ENCODE measurements at places on chromosomes 11 and 22. TPM values are rescaled to one million over a fixed set of nuclear protein-coding genes. Genes with fewer than 3 reads are reported as not detected.

GRCh38 chr11:14373941-14374646 is 15.1 kb upstream of the RRAS2 start:
- H3K4me1 ChIP-seq = no peaks in the 10 kb centered on the region
- H3K27ac ChIP-seq = no peak overlapping the region
- H3K36me3 ChIP-seq = no peaks in the 10 kb centered on the region
- no peaks in the 10 kb centered on the region for H3K27me3 ChIP-seq
- DNase-seq = no peak

- no peaks in the 10 kb centered on the region for H3K27me3 ChIP-seq
- no peak overlapping the region for H3K4me3 ChIP-seq
- no peak overlapping the region for H3K27ac ChIP-seq
- DNase-seq = no peak
- no peaks in the 10 kb centered on the region for H3K36me3 ChIP-seq
Observed at GRCh38 chr22:47401976-47402770, 639.7 kb downstream of the TBC1D22A start.

The BTBD18 gene
- total RNA-seq = not detected

The CSRP3 gene
- not detected for total RNA-seq

The OR52A1 gene
- total RNA-seq = not detected

- H3K36me3 ChIP-seq = no peaks in the 10 kb centered on the region
- no peak for DNase-seq
- peaks cover 12% of the 10 kb centered on the region for H3K4me1 ChIP-seq
- peak overlapping the region; percentile 26 for H3K27ac ChIP-seq
Observed at GRCh38 chr11:113555071-113555619, 79.9 kb upstream of the DRD2 start.

GRCh38 chr11:73348838-73349237 is 27.4 kb upstream of the RELT start:
- no peaks in the 10 kb centered on the region for H3K27me3 ChIP-seq
- no peak overlapping the region for H3K27ac ChIP-seq
- peaks cover 3% of the 10 kb centered on the region for H3K4me1 ChIP-seq
- no peak for DNase-seq
- no peaks in the 10 kb centered on the region for H3K36me3 ChIP-seq
- no peak overlapping the region for H3K4me3 ChIP-seq

DNA sequence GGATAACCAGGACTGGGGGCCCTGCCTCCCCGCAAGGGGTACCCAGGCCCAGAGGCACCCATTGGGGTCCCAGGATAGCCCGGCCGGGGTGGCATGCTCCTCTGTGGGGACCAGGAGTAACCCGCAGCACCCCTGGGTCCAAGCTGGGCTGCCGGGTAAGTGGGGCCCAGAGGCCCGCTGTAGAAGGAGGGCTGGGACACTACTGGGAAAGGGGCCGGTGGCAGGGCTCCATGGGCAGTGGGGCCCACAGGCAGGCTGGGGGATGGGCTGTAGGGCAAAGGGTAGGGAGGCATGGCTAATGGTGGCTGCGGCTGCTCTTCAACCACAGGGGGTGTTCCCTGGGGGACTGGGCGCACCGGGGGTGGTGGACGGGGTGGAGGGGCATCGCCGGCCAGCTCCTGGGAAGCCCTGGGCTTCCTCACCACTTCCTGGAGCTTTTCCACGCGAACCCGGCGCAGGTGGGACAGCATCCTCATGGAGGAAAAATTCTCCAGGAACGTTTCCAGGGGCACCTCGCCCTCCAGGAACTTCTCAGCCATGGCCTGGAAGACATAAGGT is 29.1 kb downstream of the VPS37C start:
- DNase-seq = no peak
- peaks cover 8% of the 10 kb centered on the region for H3K4me1 ChIP-seq
- no peaks in the 10 kb centered on the region for H3K27me3 ChIP-seq
- H3K36me3 ChIP-seq = no peaks in the 10 kb centered on the region
- H3K4me3 ChIP-seq = no peak overlapping the region
- no peak overlapping the region for H3K27ac ChIP-seq

The MMP10 gene
- total RNA-seq = not detected

The PRG3 gene
- total RNA-seq = not detected

DNA sequence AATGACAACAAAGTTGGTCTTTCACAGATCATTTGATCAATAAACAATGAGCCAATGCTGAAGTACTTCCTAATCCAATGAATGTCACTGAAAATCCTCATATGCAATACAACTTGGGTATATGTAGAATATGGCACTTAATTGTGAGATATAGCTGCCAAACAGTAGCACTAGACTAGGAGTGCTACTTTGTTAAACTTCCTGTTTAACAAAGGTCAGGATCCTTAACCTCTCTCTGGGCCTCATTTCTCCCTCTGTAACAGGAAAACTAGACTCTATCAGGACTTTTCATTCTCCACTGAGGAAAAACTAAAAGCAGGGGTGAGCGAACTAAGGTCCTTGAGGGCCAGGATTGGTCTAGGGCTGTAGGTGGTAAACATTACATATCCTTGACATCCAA is 56.1 kb downstream of the PITPNB start:
- no peaks in the 10 kb centered on the region for H3K27me3 ChIP-seq
- no peak for DNase-seq
- no peak overlapping the region for H3K4me3 ChIP-seq
- peaks cover 11% of the 10 kb centered on the region for H3K36me3 ChIP-seq
- no peak overlapping the region for H3K27ac ChIP-seq
- peaks cover 4% of the 10 kb centered on the region for H3K4me1 ChIP-seq

DNA sequence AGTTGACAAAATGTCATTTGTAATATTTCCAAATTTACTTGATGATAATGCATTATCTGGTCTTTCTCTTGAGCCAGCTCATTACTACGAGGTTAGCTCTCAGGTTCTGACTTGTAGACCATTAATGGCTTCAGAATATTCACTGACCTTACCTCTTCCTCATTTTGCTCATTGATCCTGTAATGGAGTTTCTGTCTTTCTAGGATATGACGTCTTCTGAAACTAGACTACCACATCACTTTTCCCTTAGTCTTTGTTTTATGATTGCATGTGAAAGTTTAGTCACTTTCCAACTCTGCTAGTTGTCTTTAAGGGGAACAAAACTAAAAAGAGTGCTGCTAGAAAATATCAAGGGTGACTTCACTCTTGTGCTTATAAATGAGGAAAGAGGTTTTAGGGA is 697.6 kb downstream of the JRKL start:
- H3K36me3 ChIP-seq = no peaks in the 10 kb centered on the region
- H3K27ac ChIP-seq = no peak overlapping the region
- no peak for DNase-seq
- no peaks in the 10 kb centered on the region for H3K4me1 ChIP-seq
- no peaks in the 10 kb centered on the region for H3K27me3 ChIP-seq
- no peak overlapping the region for H3K4me3 ChIP-seq

- no peak overlapping the region for H3K27ac ChIP-seq
- no peaks in the 10 kb centered on the region for H3K36me3 ChIP-seq
- H3K4me3 ChIP-seq = no peak overlapping the region
- H3K27me3 ChIP-seq = peaks cover 3% of the 10 kb centered on the region
- DNase-seq = no peak
Observed at GRCh38 chr11:46386005-46386578, 4.6 kb downstream of the MDK start.

GRCh38 chr11:44852159-44852747 is 98.4 kb downstream of the TP53I11 start:
- no peak overlapping the region for H3K4me3 ChIP-seq
- peaks cover 15% of the 10 kb centered on the region for H3K4me1 ChIP-seq
- DNase-seq = no peak
- H3K27me3 ChIP-seq = no peaks in the 10 kb centered on the region
- H3K36me3 ChIP-seq = no peaks in the 10 kb centered on the region

DNA sequence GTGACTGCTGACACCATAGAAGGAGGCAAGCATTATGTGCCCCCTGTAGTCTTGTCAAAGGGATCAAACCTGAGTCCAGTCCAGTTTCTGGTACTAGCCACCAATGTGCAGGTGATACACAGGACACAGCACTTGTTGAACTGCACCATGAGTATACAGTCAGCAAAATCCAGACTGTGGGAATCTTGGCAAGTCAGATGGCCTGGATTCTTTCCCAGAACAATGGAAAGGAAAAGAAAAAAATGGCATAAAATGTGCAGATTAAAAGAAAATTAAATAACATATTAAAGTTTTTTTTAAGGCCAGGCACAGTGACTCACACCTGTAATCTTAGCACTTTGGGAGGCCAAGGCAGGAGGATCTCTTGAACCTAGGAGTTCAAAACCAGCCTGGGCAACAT is 16.8 kb downstream of the CRY2 start:
- peaks cover 3% of the 10 kb centered on the region for H3K36me3 ChIP-seq
- H3K4me3 ChIP-seq = no peak overlapping the region
- no peak for DNase-seq
- H3K4me1 ChIP-seq = no peaks in the 10 kb centered on the region
- H3K27ac ChIP-seq = no peak overlapping the region

DNA sequence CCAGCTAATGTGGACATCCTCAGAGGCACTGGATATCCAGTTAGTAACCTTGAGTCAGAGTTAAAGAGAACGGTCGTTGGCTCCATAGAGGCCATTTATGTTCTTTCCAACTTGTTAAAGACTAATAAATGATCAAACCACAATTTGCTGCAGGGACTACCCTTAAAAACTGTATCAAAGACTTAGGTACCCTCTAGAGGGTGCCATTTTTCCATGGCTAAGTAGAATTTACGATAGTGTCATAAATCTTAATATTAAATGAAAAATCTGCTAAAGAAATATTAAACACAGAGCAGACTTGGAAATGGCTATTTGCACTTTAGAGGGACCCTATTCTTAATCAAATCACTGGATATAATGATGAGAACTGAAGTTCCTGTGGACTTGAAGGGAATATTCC is 685.2 kb upstream of the CHORDC1 start:
- H3K36me3 ChIP-seq = no peaks in the 10 kb centered on the region
- H3K27me3 ChIP-seq = no peaks in the 10 kb centered on the region
- DNase-seq = no peak
- no peak overlapping the region for H3K27ac ChIP-seq
- no peaks in the 10 kb centered on the region for H3K4me1 ChIP-seq

The GRM5 gene
- total RNA-seq = 0.03 TPM

DNA sequence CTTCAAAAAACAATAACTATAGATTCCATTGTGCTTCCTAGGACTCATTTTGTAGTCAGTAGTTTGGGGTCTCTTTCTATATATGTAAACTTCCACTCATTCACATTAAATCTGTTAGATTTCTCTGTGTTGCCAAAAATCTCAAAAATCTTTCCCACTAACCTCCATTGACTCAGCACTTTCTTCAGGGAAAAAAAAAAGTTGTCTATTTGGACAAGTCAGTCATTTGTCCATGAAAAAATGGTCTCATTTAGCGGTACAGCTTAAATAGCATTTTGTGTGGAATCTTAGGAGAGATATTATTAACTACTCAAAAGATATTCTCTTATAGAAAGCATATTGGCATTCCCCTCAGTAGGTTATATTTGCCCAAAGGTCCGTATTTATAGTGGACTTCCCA is 81.9 kb downstream of the PPP2R1B start:
- H3K27me3 ChIP-seq = no peaks in the 10 kb centered on the region
- no peak overlapping the region for H3K4me3 ChIP-seq
- no peak for DNase-seq
- H3K4me1 ChIP-seq = no peaks in the 10 kb centered on the region

GRCh38 chr11:112968941-112969713 is 7.9 kb downstream of the NCAM1 start:
- H3K4me1 ChIP-seq = no peaks in the 10 kb centered on the region
- H3K4me3 ChIP-seq = no peak overlapping the region
- no peak for DNase-seq
- no peak overlapping the region for H3K27ac ChIP-seq
- H3K36me3 ChIP-seq = no peaks in the 10 kb centered on the region

DNA sequence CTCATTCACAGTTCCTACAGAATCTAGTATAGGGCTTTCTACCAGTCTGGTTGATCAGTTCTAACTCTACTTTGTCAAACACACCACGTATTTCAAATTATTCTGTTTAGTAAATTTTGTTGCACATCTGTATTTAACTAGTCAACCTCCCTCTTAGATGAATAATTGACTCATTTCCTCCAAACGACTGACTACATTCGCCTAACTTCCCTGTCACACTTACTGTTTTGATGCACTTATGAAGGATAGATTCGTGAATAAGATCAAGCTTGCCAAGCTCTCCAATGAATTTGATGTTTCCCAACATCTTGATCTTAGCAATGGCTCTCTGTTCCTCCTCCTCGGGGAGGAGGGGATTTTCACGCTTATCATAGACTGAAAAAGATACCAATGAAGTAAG is 5.0 kb downstream of the EIF4G2 start:
- DNase-seq = no peak
- H3K4me3 ChIP-seq = no peak overlapping the region
- peaks cover 57% of the 10 kb centered on the region for H3K4me1 ChIP-seq
- no peaks in the 10 kb centered on the region for H3K27me3 ChIP-seq

DNA sequence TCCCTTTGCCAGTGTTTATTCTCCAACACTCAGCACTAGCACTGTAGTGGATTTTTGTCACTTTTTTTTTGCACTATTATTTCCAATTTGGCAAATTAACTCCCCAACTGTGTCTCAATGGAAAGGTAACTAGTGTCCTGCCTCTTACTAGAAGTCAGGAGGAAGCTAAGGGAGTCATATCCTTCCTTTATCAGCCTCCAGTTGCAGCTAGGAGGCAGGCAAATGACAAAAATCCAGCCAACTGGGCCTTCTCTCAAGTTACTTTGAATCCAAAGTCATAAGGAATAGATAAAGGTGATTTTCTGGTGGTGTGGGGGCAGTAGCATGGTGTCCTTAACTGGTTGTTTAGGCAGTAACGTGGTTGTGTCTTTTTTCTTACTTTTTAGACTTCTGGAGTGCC is 15.6 kb upstream of the P4HA3 start:
- H3K4me1 ChIP-seq = no peaks in the 10 kb centered on the region
- H3K27me3 ChIP-seq = no peaks in the 10 kb centered on the region
- H3K4me3 ChIP-seq = no peak overlapping the region

DNA sequence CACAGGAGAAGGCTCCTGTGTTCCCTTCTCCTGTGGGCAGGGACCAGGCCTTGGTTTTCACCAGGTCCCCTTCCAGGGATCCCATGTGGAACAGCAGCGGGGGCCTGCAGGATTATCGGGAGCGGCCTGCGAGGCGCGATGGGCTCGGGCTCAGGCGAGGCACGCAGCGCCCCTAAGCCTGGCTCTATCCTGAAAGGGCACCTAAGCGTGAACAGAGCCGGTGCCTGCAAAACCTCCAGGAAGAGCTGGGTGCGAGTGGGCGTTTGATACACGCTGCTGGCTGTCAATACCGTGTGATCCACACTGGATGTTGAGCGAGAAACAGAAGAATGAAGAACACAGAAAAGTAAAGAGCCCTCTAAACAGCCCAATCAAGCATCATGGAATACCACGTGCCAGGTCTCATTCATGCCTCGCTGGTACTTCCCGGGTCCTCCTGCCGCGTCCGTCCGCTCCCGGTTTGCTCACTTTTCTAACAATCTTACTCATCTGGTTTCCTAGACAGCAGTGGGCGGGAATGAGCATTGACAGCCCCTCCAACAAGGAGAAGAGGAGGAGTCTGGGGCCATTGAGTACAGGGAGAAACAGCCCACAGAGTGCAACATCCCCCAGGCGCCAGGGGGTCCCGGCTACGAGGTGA is 12.5 kb downstream of the OSBPL5 start:
- no peak overlapping the region for H3K27ac ChIP-seq
- no peak for DNase-seq
- H3K27me3 ChIP-seq = no peaks in the 10 kb centered on the region
- no peak overlapping the region for H3K4me3 ChIP-seq

The TAF1D gene
- 165 TPM for total RNA-seq

The NPAS4 gene
- 0.08 TPM for total RNA-seq
